ENCODE measurements at places on chromosomes 3 and 15. TPM values are rescaled to one million over a fixed set of nuclear protein-coding genes. Genes with fewer than 3 reads are reported as not detected.
A peak's percentile ranks its signal among the peaks of the same experiment; 100 is the strongest.

Gene DUOX1
- 1.2 TPM for total RNA-seq

Gene IMPG2
- 0.11 TPM for total RNA-seq

DNA sequence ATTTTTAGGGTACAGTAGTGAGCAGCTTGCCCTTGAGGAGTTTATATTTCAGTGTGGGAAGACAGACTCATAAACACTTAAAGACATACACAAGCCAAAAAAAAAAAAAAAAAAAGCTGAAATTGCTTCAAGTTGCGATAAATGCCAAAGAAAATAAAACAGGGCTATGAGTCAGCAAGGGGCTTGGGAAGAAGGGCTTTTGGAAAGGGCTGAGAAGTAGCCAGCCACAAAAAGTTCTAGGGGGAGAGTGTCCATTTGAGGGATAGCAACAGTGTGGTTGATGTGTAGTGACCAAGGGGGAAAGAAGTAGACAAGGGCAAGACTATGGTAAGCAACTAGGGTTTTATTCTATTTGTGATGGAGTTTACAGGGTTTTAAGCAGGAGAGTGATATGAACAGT, 185.5 kb downstream of the ADAMTS9 start:
- no peak for DNase-seq

Gene P2RY13
- 1.0 TPM for total RNA-seq

Gene MAPK6
- 17.6 TPM for total RNA-seq

DNA sequence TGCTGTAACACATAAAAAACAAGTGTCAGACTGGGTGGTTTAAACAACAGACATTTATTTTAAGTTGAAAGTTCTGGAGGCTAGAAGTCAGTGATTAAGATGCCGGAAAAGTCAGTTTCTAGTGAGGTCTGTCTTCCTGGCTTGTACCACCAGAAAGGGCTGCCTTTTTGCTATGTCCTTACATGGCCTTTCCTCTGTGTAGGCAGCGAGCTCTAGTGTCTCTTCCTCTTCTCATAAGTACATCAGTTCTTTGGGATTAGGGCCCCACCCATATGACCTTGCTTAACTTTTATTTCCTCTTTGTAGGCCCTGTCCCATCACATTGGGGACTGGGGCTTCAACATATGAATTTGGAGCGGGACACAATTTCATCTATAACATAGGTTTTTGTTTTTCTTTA, 128.0 kb downstream of the BBX start:
- no peak for DNase-seq

DNA sequence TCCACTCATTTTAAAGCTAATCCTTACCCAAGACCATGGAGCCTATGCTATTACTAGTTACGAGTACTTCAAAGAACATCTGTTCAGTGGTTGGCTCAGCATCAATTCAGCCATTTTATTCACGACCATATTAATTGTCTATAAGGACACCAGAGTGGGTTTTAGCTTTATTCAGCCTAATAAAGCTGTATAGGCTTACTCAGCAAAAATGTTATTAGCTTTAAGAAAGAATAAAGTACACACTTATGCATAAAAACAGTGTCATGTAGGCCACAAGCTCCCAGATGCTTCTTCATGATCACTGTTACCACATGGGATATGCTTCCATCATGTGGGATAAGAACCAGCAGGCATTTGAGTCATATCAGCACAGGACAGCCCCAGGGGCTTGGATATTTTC, 87.4 kb upstream of the GPR149 start:
- DNase-seq, result no peak

GRCh38 chr3:22621205-22621809, 581.8 kb upstream of the UBE2E2 start:
- no peak for DNase-seq

GRCh38 chr15:76576523-76577279, 240.1 kb downstream of the ISL2 start:
- peak; percentile 85 for DNase-seq

DNA sequence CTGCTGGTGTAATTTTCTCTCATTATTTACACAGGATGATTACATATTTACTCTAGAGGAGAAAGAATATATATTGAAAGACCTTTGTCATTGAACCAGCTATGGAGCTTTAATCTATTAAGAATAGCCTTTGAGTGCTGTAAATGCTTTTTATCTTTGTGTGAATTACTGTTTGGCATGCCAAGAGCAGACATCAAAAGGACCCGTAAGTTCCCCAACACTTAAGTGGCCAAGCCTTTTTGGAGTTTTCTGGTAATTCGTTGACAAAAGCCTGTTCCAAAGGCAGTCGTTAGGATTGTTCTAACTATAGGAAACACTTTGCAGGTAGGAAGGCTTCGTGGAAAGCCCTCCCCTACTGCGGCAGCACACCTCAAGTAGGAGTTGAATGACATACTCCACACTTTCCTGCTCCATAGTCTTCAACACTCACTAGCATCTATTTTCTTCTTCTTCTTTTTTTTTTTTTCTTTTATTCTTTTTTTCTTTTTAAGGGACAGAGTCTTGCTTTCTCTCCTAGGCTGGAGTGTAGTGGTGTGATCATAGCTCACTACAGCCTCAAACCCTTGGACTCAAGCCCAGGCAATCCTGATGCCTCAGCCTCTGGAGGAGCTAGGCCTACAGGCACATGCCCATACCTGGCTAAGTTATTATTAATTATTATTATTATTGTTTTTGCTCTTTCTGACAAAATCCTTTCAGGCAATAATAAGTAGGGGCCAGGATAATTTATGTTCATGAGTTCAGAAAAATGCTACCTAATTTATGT, 98.6 kb downstream of the SUCNR1 start:
- no peak for DNase-seq

GRCh38 chr15:72238586-72238985, 7.6 kb upstream of the PKM start:
- no peak for DNase-seq

- peak; percentile 95 for DNase-seq
These were observed 9.9 kb downstream of the AMOTL2 start for GRCh38 chr3:134364061-134364935.

GRCh38 chr3:183775781-183776180, 49.6 kb downstream of the MAP6D1 start:
- DNase-seq, result peak; percentile 59

Gene GABRG3
- not detected for total RNA-seq

DNA sequence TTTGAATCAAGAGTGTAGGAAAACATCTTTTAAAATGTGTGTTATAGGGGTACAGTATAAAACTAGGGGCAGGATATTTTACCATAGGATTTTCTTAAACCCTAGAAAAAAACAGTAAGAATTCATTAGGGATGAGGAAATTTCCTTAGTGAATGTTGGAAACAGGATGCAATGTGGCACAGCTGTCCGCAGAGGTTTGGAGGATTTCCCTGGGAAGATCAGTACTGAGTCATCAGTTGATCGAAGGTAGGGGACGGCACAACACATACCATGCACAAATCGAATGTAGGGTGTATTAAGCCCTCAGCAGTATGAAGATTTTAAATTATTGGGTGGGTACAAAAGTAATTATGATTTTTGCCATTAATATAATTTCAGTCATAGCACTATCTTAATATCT, 49.9 kb downstream of the FNDC3B start:
- DNase-seq, result no peak

- no peak for DNase-seq
These were observed 9.2 kb downstream of the CADM2 start for GRCh38 chr3:84967767-84968581.

- DNase-seq, result no peak
These were observed 2.5 kb downstream of the ONECUT1 start for GRCh38 chr15:52787549-52788098.

Gene CKMT1A
- not detected for total RNA-seq

GRCh38 chr15:71538181-71538580, 272.2 kb upstream of the NR2E3 start:
- DNase-seq, result no peak

Gene SLC6A11
- not detected for total RNA-seq

GRCh38 chr3:179149951-179150350, 1.8 kb downstream of the PIK3CA start:
- DNase-seq, result no peak

DNA sequence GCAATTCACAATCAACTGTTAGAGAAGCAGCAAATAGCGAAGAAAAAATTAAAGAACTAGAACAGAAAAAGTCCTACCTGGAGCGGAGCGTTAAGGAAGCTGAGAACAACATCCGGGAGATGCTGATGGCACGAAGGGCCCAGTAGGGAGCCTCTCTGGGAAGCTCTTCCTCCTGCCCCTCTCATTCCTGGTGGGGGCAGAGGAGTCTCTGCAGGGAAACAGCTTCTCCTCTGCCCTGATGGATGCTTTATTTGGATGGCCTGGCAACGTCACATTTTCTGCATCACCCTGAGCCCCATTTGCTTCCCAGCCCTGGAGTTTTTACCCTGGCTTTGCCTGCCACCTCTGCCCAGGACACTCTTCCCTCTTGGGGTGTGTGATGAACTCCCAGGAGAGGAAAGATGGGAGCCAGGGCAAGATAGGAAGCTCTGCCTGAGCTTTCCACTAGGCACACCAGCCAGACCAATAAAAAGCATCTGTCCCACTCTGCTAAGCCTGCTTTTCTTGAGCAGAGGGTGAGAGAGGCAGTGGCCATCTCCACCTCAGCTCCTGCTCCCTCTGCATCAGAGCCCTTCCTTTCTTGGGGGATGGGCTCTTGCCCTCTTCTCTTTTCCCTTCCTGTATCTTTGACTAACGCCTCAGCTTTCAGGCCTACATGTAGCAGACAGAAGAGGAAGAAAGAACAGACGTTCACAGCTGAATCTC, 39.4 kb downstream of the PPARG start:
- DNase-seq, result no peak

DNA sequence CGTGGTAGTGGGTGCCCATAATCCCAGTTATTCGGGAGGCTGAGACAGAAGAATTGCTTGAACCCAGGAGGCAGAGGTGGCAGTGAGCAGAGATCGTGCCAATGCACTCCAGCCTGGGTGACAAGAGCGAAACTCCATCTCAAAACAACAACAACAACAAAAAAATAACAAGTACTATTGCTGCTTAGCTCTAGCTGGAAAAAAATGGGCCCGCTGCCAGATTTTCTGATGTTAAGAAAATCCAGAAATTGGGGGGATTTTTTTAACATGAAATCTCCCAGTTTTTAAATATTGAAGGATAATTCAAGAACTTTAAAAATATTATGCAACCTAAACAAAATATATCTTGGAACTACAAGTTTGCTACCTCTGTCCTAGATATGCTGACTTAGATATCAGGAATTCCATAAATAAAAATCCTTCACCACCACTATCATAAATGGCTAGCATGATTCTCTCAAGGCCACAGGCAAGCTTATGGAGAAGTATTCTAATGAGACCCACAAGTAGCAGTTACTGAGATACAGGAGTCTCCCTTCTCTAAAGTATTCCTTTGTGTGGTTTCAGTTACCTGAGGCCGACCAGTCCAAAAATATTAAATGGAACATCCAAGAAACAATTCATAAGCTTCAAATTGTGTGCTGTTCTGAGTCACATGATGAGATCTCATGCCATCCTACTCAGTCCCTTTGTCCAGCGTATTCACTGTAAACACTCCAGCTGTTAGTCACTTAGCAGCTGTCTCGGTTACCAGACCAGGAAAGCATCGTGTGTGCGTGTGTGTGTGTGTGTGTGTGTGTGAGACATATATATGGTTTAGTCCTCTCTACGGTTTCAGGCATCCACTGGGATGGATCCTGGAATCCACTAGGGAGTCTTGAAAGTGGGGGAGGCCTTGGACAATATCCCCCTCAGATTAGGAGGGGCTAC, 277.2 kb downstream of the TBL1XR1 start:
- DNase-seq, result no peak
